KBM-7 (cell line): ENCODE measurements at places on chromosomes 7 and 10.

DNA sequence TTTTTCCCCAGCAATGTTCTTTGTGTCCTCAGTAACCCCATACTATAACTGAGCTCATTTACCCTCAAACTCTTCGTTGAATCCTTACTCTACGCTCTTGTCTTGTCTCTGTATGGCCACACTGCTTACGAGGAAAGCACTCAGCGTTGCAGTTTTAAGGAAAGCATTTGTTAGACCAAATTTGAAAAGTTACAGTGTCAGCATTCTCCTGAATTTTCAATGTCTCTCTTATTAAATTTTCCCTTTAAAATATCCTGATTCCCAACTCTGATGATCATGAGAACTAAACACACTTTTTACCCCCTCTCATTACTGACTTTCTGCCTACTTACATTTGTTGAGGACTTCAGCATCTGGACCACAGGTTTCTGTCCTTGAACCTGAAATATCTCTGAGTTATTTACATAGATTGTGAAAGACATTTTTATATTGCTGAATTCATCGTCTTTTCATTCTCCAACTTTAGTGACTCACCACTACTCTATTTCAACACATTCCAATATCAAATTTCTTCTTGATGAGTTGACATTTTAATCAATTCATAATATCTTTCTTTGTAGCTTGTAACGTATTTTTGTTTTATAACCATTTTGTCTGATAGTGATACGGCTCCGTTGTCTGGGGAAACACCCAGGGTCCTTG, 19.8 kb upstream of the VWDE start:
- no peak for DNase-seq

- peak; percentile 61 for DNase-seq
Observed at GRCh38 chr10:59904426-59905065, 1.8 kb downstream of the CCDC6 start.

- peak; percentile 83 for DNase-seq
Observed at GRCh38 chr10:44745920-44746319, 165.2 kb upstream of the TMEM72 start.

GRCh38 chr7:155524018-155524556, 22.3 kb downstream of the CNPY1 start:
- DNase-seq: no peak

DNA sequence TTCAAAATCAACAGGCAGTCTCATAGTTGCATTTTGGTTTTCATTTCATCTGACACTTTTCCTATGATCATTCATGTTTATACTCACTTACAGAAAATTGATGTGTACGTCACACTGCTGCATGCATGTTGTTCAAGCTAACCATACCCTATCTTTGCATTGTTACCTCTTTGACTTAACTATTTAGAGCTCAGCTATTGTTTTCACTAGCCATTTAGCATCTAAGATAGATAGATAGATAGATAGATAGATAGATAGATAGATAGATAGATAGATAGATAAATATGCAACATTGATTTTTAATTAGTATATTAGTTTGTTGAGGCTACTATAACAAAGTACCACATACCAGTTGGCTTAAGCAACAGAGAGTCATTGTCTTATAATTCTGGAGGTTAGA, 649.5 kb upstream of the KCND2 start:
- DNase-seq: no peak

DNA sequence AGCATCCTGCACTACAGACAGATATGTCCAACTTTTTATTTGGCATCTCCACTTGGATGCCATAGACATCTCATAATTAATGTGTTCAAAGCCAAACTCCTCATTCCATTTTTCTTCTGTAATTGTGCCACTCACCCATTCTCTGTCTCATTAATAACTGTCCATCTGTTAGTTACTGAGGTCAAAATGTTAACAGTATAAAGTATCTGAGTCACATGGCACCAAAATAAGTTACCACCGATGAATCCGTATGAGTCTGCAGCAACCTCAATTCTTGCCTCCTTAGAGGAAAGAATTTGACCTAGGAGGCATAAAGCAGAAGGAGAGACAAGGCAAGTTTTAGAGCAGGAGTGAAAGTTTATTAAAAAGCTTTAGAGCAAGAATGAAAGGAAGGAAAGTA, 16.5 kb upstream of the NT5C3A start:
- no peak for DNase-seq

DNA sequence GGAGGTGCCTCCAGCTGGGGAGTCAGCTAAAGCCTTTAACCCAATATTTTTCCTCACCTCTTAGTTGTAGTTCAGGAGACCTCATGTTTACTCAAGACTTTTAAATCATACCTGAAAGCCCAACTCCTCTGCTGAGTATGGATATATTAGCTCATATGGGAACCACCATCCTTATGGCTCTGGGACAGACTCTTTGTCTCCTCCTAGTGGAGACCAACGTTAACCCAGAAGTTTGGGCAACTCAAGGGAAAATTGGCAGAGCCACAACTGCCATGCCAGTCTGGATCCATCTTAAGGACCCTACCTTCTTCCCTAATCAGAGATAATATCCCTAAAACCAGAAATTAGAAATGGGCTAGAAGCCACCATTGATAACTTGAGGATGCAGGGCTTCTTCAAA, 80.8 kb downstream of the TMEM106B start:
- no peak for DNase-seq

- no peak for DNase-seq
Observed at GRCh38 chr7:35314354-35314753, 60.5 kb upstream of the TBX20 start.

DNA sequence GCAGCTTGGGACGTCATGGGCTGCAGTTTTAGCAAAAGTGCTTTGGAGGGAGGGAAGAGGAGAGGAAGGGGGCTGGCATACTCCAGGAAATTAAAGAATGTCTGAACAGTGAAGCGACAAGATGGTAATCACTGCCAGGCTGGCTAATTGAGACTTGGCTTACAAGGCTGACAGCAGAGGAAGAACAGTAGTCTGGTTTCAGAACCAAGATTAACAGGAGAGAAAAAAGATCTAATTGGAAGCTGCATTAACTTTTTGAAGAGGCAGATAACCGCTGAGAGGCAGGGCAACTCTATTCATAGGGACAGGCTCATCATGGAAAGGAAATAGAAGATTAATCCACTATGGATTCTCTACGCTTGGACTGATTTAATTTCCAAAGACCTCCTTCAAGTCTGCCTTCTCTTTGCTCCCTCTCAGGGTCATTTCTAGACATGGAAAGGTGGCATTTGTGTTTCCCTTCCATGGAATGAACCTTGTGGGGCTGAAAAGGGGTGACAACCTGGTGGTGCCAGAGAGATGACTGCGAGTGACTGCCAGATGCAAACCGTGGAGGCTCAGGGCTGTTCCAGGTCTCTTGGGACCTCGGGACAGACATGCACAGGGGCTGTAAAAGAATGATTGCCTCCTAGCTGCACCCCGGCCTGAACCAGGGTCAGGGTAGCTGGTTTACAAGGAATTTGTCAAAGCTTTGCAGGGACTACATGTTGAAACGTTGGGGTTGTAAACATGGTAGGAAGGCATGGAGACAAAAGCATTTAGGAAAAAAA, 210.2 kb upstream of the NPY start:
- no peak for DNase-seq

DNA sequence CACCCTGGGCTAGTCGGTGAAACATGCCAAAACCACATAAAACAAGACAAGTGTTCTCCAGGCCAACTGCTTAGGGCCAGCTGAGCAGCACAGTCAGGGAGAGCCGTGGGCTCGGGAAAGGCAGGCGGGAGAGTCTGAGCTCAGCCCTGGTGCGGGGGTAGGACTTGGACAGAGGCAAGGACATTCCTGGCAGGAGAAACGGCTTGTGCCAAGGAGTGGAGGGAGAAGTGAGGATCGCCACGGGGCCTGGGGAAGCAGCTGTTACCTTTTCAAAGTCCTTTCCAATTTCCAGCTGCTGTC, 4.2 kb downstream of the ELN start:
- DNase-seq: no peak

GRCh38 chr7:88357781-88358525, 51.3 kb upstream of the STEAP4 start:
- DNase-seq: peak; percentile 34

- no peak for DNase-seq
Observed at GRCh38 chr7:117776224-117776623, 97.0 kb downstream of the CTTNBP2 start.

GRCh38 chr7:131555552-131556052, 826 bp downstream of the PODXL start:
- peak; percentile 53 for DNase-seq
